ENCODE measurements at places on chromosomes 1 and 21.
A peak's percentile ranks its signal among the peaks of the same experiment; 100 is the strongest.

- DNase-seq = no peak
These were observed 127.8 kb downstream of the HS2ST1 start for GRCh38 chr1:87042111-87042811.

GRCh38 chr1:70947835-70948234 lies 99.8 kb downstream of the PTGER3 start:
- no peak for DNase-seq

DNA sequence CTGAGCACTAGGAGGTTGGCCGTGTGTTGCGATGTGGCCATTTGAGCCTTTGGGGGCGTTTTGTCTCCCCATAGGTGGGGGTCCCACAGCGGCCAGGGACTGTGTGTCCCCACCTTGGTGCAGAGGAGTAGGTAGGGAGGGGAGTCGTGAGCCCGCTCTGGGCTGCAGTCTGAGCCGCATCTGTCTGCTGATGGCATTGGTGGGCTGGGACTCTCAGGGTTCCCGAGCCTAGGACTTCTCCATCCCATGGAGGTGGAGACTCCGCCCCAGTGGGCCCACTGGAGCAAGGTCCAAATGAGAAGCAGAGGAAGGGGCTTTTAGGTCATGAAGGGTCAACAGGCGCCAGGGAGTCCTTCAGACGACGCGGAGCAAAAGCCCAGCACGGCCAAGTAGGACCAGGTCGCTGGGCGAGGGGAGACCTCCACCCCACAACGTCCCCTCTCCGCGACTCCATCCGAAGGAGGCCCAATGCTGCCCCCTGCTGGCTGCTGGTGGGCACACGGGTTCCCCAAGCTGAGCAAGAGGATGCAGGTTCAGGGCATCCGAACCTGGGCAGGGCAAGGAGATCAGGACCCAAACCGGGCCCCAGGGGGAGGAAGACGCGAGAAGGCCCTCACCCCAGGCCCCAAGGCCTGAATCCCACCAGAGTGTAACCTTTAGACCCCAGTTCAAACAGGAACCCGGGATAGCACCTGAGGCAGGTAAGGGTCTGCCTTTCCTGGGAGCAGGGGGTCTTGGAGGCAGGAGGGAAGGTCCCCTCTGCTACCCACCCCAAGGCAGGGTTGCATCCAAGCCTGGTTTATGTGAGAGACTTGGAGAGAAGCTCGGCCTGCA lies 14.9 kb downstream of the TTC34 start:
- DNase-seq = peak; percentile 13

DNA sequence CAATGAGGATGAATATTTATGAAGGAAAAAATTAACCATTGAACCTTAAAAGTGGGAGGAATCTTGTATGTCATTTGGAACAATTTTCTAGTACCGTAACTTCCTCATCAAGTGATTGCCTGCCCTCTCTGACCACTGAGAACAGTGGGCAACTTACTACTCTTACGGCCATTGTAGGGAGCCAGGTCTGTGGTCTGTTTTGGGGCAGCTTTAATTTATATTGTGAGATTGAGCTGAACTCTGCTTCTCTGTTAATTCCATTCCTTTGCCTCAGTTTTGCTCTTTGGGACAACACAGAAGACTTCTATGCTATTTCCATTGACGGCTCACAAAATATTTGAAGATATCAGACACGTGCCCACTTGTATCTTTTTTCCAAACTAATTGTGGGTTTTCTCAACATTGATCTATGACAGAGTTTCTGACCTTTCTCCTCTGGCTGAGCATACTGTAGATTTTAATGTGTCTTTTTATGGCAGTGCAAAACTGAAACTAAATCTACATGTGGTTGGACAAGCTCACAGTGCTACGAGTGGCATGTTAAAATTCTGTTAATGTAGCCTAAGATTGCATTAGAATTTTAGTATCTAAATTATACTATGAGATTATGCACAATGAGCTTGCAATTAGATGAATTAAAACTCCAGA lies 27.8 kb upstream of the ZNF281 start:
- no peak for DNase-seq
